ENCODE measurements at places on chromosomes 16 and 17.

DNA sequence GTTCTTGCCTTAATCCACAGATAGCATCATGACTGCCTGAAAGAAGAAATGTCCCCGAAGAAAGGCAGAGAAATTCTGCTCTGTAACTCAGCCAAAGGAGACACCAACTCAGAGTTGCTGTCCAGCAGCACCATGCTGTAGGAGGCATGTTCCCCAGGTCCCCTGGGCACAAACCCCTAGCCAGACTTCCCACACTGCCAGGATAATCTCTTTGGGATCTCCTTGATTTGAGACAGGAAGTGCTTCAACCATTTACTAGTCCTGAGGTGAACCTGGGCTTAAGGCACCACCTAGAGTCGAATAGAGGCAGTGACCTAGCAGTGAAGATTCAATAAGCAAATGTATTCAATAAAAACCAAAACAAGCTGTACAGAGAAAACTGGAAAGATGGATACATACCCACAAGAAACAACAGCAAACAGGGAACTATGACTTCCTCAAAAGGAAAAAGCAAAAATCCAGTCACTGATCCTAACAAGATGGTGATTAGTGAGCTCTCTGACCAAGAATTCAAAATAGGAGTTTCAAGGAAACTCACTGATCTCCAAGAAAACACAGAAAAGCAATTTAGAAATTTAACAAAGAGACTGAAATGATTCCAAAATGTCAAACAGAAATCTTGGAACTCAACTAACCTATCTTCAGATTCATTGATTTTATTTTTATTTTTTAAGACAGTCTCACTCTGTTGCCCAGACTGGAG is 5.7 kb downstream of the OR4D2 start:
- DNase-seq: no peak

DNA sequence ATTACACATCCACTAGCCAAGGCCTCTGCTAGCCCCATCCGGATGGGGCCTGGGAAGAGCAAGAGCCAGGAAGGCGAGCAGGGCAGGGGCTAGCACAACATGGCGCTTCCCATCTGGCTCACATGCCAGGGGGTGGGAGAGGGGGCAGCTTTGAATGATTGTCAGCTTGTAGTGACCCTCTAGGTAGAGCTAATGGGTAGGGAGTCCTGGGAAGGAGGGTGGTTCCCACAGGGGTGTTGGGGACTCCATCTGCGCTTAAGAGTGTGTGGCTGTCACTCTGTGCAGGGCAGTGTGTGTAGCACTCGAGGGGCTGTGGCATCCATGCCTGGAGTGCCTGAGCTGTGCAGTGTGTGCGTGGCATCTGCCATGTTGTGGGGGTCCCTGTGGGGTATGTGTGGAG is 24.5 kb downstream of the ARHGAP23 start:
- no peak for DNase-seq

DNA sequence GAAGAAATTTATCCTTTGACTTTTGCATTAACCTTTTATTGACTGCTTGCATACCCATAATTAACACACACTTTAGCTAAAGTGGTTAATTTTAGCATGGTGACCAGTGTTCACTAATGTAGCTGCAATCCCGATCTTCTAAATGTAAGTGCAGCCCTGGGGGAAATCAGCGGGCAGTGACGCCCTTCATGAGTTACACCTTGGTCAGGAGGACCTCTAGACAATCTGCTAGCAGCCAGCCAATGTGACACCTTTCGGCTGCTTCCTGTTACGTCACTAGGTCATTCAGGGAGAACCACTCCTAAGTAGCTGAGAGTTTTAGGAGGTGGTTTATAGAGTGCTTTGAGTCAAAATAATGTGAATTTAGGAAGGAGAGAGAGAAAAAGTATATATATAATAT is 180.5 kb downstream of the IRX3 start:
- DNase-seq: no peak

DNA sequence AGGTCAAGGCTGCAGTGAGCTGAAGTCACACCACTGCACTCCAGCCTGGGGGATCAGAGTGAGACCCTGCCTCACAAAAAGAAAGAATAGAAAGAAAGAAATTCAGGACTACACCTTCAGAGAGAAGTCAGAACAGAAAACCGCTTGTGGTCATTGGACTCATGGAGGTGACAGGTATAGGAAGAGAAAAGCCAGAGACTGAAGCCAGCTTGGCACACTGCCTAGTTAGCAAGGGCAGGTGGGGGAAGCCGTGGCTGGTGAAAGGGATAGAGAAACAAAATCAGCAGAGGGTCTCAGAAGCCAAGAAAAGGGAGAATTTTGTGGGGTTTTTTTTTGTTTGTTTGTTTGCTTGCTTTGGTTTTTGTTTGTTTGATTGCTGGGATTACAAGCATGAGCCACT is 32.9 kb upstream of the SKAP1 start:
- DNase-seq: no peak

DNA sequence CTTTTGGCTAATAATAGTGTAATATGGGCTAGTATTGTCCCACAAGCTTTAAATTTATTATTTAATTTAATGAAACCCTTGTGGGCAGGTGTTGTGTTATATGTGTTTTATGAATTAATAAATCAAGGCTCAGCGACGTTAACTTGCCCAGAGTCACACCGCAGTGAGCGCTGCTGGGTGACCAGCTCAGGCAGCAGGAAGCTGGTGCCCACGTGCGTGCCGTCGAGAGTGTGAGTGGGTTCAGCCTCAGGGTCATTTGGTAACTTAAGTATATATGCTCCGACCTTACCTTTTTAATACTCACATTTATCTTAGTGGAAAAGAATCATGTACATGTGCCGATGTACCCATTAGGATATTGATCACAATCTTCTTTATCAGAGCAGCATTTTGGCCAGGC is 137.4 kb upstream of the CHMP6 start:
- DNase-seq: no peak

DNA sequence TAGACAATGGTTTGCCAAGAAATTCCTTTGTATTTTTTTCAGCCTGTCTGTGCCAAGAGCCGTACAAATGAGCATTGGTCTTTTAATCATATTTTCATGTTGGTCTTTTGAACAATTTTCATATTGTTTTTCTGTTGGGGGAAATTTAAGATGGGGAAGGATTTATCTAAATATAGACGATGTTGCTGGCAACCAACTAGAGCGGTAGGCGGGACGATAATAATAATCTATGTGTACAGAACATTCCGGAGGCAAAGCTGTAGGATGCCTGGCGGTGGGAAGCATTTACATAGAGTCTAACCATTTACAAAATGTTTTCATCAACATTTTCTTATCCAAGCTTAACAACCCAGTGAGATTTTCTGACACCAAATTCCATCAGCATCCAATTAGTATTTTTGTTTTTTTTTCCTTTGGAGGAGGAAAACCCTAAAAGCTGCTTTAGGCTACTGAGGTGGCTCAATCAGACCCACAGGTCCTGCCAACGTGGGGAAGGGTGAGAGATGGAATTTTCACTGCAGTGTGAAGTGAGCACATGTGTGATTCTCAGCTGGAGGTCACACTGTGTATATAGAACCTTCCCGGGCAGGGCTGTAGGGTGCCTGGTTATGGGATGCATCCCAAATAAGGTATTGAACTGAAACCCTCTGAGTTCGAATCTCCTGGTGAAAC is 11.7 kb upstream of the SEC14L1 start:
- DNase-seq: no peak

- DNase-seq: no peak
Measured at GRCh38 chr17:42404326-42405055, 16.2 kb upstream of the STAT3 start.

DNA sequence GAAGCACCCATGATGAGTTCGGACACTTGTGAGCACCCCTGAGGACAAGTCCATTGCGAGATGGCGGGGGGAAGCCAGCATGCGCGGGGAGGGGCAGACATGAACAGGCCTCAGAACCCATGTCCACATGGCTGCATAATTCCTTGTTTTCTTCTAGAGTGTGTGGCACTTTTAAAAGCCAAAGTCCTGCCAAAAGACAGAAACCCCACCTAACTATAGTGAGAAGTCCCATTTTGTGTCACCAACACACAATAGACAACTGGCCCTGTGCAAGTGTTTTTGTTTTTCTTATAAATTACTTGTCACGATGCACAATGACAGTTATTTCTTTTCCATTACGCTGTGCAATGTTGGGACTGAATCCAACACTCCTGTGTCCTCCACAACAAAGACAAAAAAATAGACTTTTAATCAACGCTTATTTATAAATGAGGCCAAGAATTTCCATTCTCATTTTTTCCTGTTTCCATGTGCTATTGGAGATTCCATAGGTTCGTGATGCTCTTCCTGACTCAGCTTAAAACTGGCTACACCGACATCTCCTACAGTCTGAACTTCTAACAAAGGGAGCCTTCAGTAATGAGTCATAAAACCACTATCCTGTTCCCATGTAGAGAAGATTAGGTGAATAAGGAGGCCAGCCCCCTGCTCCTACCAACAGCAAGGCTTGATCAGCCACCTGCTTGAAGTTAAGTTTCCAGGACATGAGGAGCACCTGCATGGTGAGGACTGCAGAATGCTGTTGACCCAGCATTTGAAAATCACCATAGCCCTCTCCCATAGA is 98.9 kb downstream of the ZNF423 start:
- DNase-seq: no peak

DNA sequence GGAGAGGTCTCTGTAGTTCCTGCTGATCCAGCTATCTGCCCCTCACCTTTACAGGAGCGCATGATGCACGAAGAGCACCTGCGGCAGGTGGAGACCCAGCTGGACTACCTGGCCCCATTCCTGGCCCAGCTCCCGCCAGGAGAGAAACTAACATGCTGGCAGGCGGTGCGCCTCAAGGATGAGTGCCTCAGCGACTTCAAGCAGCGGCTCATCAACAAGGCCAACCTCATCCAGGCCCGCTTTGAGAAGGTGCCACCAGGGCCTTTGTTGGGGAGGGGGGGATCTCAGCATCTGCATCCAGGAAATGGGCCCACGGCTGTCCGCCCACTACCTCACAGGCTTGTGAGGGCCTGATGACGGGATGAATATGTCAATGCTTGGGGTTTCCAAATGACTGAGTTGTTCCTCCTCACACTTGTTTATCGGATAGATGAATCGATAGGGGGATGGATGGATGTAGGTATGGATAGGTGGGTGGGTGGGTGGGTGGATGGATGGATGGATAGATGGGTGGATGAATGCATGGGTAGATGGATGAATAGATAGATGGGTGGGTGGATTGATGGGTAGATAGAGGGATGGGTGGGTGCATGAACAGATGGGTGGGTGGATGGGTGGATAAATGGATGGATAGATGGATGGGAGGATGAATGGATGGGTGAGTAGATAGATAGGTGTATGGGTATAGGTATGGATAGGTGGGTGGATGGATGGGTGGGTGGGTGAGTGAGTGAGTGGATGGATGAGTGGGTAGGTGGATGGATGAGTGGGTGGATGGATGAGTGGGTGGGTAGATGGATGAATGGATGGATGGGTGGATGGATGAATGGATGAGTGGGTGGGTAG is 7.0 kb upstream of the KATNB1 start:
- no peak for DNase-seq

GRCh38 chr16:78876671-78877070 is 723.9 kb downstream of the MAF start:
- no peak for DNase-seq

DNA sequence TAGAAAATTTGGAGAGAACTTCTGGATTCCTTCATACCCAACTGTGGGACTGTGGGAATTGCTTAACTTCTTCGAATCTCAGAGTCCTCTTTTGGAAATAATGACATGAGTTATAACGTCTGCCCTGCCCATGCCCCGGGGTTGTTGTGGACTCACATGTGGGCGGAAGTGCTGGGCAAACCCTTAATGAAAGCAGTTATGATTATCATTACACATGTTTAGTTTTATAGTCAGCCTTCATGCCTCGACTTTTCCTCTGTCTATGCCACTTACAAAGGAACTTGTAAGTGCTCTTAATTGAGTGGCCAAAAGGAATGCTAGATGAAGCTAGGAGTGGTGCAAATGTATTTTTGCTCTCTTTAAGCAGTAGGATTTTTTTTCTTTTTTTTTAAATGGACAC is 3.9 kb downstream of the KRT27 start:
- no peak for DNase-seq

GRCh38 chr17:76909971-76910760 is 42.0 kb downstream of the MGAT5B start:
- DNase-seq: no peak

- no peak for DNase-seq
Measured at GRCh38 chr17:67718325-67718941, 697 bp downstream of the NOL11 start.

DNA sequence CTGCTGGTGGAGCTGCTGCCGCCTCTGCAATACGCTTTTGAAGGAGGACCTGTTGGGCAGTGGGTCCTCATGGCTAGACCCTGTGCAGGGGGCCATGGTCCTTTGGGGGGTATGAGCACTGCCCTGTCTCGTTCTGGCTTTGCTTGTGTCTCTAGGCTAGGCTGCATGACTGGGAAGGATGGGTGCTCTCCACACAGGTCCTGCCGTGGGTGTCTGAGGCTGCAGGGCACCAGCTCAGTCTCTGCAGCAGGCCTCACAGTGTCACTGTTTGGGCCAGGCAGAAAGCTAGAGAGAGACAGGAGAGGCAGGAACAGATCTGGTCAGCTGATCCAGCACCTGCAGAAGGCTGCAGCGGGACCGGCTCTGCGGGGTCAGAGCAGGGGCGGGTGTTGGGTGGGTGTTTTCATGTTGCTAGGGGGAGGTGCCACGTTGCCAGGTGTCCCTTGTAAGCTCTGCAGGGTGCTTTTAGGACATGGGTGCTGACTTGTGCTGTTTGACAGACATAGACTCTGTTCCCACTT is 111.4 kb downstream of the SNX29 start:
- DNase-seq: no peak

- DNase-seq: no peak
Measured at GRCh38 chr17:82358465-82359350, at the start of gene TEX19. Gene TEX19, plus strand, starts transcription at chr17:82359247. Its CDS starts 2,904 bp downstream, at chr17:82362151.

GRCh38 chr17:75326226-75326848 is 37.1 kb upstream of the SLC25A19 start:
- DNase-seq: no peak

DNA sequence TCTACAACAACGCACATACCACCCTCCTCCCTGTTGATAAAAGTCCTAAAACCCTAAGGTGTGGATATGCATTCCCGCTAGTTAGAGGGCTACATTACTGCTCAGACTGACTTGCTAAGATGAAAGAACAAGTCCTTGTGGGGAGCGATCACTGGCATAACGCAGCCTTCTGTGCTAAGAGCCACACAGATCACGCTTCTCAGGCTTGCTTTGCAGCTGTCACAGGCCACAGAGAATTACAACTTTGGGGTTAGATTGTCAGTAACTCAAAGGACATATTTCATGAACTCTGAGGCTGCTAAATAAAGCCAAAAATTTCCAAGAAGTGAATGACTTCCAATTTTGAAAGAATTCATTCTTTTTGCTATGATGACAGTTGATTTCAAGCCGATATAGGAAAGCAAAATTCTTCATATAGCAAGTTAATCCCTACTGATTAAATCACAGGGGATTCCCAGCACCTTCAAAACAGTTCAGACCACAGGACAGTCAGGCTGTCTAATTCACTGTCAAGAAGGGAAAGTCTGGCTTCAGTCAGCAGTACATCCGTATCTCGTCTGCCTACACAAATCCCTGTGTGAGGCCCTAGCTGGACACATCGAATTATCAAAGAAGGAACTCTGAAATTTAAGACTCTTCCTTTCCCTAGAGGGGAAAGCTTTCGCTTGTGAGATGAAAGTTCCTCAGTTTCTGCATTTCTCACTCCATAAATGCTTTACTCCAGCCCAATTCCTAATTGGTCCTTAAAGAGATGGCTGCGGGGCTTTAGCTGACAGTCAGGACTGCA is 107.1 kb downstream of the VPS53 start:
- no peak for DNase-seq

- no peak for DNase-seq
Measured at GRCh38 chr16:868846-869822, 68.6 kb upstream of the GNG13 start.

GRCh38 chr16:47017636-47018035 is 44.2 kb upstream of the DNAJA2 start:
- DNase-seq: no peak

- no peak for DNase-seq
Measured at GRCh38 chr16:68355447-68356248, 44.8 kb downstream of the PRMT7 start.

All from NCI-H187 treated with DMSO at 0.1 percent for 48 hours (cell line).